ENCODE measurements at places on chromosomes 5 and 9.

DNA sequence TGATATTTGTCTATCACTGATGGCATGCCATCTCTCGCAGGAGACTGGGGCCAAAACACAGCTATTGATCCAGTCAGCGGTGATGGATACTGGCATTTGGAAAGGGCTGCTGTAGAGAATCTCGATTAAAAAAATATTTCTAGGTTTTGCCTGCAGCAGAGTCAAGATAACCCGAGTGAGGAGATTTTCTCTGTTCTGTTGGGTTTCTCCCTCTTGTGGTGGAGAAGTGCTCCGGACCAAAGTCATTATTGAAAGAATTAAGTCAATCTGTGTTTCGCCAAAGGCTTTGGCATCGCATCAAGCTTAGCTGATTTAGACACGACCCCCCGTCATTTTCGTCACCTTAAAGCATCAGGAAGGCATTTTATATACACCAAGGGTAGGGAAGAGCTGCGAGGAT lies 97.1 kb upstream of the IRX2 start:
- DNase-seq: no peak

GRCh38 chr5:135593886-135594285 lies 15.1 kb upstream of the CXCL14 start:
- DNase-seq: no peak

GRCh38 chr9:126366366-126367011 lies 39.9 kb downstream of the MVB12B start:
- no peak for DNase-seq

- DNase-seq: no peak
Measured at GRCh38 chr5:59354811-59355210, 538.7 kb downstream of the PDE4D start.

DNA sequence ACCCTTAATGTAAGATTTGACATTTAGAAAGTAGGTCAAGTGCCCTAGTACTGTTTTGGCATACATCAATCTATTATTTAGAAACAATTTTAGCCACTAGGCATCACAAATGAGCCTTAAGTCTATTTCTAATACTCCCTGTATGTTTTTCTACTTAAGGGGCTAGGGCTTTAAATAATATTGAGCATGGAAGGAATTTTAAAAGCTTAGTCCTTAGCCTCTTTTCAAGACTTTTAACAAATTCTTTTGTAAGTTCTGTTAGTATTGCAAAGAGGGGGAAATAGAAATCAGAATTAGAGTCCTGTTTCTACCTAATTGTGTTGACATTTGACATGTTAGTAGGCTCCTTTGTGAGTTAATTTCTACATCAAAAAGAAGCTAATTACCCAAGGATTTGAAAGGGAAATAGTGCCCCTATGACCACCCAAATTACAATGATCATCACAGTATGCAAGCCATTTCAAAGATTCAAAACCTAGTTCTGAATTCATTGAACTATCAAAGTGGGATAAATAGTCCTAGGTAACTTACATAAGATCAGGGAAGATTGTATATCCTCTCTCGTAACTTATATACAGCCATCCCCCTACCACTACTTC lies 647.8 kb upstream of the ACO1 start:
- DNase-seq: no peak

GRCh38 chr5:54024466-54024865 lies 285.9 kb downstream of the ARL15 start:
- DNase-seq: no peak

GRCh38 chr5:76413746-76414145 lies 10.7 kb downstream of the IQGAP2 start:
- no peak for DNase-seq

DNA sequence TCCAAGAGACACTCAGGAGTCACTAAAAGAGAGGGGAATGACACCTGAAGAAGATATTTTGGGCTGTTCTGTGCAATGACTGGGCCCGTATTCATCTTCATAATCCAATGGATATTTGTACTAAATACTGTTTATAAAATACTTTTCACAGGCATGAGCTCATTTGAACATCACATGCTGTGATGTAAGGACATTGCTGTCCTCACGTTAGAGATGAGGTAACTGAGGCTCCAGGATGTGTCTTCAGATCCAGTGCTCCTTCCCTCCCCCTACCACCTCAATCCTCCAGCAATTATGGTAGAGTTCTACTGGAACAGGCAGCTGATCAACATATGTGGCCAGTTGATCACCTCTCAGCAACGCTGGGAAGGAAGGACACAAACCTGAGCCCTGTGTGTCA lies 139.4 kb upstream of the OSMR start:
- no peak for DNase-seq

DNA sequence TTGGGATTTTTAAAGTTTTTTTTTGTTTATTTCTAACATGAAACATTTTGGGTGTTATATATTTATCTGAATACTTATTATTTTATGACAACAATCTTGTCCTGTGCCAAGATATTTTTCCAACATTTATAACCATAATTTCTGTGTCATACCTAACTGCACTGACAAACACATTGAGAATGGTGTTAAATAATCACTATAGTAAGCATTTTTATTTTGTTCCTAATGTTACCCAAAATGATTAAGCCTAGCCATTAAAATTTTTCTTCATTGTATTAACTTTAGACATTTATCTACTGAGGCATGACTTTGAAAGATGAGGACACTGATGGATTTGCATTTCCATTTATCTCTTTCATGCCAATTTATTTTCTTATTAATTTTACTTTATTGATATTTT lies 91.6 kb upstream of the STK32A start:
- DNase-seq: no peak

DNA sequence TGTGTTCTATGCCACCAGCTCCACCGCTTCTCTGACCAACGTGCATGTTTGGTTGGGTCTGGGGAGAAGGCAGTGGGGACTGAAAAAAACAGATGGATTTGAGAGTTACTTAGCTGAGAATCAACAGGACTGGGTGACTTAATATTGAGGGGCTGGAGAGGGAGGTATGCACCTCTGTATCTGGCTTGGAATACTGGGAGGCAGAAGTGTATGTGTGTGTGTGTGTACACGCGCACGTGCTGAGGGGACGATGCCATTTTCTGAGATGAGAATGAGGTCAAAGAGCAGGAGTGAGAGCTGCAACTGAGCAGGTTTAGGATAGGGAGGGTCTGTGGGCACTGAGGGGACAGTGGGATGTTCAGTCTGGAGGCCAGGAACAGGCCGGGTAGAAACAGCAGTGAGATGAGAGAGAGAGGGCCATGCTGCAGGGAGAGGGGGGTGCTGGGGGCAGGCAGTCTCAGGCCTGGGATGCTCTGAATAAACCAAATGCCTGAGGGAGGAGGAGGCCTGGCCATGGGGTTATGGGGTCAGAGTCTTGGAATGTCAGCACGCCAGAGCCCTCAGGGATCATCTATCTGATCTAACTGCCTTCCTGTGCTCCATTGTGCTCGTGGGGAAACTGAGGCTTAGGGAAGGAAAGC lies 14.0 kb downstream of the PDGFRB start:
- DNase-seq: no peak

DNA sequence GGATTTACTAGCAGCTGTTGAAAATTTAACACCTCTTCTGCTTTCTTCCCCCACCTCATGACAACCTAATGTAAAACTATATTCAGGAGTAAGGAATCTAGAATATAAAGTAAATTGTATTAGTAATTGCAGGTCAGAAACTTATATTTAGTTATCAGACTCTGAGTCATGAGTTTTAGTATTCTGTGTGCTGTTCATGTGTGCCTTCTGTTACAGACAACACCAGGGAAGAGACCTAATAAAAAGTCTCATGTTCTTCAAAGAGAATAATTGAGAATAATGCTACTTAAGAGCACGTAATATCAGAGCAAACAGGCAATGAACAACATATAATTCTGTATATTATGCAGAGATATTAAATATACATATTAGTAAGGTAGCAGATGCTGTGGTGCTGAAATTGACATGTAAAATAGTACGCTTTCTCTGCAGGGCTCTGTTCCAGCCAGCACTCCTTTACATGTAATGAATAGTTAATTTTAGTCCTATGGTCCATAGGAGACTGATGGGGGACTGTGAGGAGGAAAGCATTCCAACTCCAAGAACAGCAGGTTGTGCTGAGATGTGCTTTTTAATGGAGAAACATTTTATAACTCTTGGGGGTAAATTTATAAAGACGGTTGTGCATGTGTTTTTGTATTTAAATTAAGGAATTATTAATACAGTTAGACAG lies 106.4 kb downstream of the ZSWIM6 start:
- DNase-seq: no peak

GRCh38 chr9:99040911-99041582 lies 63.9 kb upstream of the TGFBR1 start:
- no peak for DNase-seq

DNA sequence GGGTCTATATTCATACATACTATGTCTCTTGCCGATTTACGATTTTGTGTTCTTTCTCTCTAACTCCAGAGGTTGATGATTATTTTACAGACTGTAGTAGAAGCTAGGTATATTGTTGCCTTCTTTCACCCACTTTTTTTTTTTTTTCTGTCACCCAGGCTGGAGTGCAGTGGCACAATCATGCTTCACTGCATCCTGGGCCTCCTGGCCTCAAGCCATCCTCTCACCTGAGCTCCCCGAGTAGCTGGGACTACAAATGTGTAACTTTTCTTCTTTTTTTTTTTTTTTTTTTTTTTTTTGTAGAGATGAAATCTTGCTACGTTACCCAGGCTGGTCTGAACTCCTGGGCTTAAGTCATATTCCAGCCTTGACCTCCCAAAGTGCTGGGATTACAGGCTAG lies 96.2 kb downstream of the CHSY3 start:
- DNase-seq: no peak

- DNase-seq: no peak
Measured at GRCh38 chr5:66515209-66515608, 81.0 kb upstream of the MAST4 start.

DNA sequence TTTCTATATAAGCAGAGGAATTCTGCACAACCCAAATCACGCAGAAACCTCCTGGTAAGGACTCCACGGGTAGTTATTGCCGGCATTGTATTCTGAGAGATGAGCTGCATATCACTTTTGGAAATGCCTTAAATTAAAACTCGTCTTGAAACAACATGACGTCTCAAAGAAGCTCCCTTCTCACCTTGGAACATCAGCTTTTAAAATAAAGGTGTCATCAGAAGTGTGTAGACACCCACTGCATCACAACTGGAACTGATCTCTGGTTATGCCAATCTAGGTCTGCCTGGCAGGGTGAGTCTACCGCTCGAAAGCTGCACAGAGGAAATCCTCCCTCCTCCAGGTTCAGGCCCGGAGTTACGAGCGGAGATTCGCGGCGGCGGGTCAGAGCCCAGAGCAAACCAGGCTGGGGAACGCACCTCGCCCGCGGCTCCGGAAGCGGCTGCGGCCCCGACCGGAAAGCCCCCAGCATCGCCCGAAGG lies 974 bp upstream of the SLC12A2 start:
- DNase-seq: no peak

DNA sequence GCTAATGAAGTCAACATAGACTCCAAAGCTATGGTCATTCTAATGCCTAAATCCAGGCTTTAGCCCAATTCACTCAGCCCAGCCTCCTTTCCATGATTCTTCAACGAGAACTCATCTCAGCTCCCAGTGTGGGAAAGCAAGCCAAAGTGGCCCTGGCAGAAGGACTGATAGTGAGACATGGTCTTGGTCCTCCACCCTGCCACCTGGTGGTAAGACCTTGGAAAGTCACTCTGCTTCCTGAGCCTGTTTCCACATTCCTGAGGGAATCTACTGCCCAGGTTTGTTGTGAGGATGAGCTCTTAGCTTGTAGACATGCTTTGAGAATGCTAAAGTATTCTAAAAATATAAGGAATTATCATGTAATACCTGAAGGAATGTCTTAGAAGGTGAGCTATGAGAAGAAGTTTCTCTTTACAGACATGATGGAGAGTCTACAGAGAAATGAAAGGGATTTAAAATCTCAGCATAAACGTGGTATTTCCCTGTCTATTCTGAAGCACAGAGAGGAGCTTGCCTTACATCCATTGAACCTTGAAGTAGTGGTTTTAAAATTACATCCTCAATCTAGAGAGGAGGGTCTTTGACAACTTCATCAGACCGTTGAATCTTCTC lies 173.5 kb downstream of the TRIM32 start:
- peak; percentile 33 for DNase-seq

DNA sequence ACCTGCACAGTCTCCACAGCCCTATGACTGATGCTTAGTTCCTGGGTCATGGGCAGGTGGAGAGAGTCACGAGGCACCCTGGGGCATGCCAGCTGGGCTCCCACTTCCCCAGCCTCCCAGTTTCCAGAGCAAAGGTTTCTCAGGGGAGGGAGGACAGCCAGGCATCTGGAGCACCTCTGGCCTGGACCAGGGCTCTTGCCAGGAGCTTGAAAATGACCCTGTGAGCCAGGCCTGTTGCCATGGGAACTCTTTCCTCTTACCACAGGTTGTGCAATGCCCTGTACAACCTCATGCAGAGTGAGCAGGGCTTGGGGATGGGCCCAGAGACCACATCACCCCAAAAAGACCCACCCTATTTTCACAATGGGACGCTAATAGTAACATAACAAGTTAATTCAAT lies 113.1 kb downstream of the PSD2 start:
- DNase-seq: no peak

GRCh38 chr9:94140418-94140780 lies 56.1 kb downstream of the PTPDC1 start:
- DNase-seq: no peak

DNA sequence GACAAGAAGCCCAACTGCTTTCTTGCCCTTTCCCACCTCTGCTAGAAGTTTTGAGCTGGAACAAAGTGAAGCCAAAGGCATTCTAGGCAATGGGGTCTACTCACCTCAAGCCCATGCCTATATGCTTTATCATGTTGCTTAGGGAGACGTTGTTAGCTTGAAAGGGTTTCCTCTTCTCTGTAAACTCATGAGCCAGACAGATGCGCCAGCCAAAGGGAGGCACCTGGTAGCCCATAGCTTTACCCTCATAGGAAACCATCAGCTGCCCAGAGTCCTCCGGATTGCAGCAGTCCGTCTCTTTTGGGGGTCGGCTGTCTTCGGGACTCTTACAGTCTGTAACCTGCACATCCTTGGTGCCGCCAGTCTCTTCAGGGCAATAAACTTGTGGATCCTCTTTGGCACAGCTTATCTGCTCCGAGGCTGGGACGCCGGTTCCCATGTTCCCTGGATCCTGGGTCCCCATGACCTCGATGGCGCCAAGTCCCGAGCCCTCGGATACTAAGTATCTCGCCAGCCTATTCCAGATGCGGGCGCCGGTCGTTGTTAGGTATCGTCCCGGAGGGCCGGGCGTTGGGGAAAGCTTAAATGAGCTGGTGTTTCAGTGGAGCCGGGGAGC lies 678 bp downstream of the GBA2 start:
- DNase-seq: no peak

DNA sequence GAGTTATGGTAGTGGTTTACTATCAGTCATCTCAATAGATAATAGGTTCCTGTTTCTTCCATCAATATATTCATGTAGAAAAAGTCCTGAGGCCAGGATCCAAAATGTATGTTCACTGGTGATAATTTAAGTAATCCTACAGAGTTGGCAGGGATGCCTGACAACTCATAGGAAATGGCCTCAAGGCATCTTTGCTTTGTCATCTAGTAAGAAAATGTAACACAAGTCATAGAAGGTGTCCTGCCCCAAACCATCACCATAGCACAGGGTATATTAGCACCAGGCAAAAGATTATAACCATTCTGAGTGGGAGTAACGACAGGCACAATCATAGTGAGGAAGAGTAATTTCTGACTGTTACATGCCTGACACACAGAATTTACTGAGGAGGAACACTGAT lies 257.0 kb downstream of the TMEM167A start:
- DNase-seq: no peak

Data from GM12891 (cell line).